Astrocyte of the spinal cord (primary cell): ENCODE measurements at places on chromosomes 12 and 14.

DNA sequence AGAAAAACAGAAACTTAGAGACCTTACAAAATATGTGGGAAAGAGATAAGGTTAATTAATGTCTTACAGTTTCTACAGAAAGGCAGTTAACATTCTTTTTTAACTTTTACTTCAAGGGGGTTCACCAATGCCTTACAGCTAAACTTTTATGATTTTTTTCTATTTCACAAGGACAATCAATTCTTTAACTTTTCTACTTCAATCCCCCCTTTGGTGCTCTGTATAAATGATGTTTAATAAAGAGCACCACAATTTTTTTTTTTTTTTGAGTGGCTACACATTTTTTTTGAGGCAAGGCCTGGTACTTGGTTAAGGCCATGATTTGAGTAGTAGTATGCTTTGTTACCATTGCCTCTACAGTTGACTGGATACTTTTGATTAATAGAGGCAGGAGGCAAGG is 279.6 kb downstream of the PRKD1 start:
- DNase-seq: no peak

DNA sequence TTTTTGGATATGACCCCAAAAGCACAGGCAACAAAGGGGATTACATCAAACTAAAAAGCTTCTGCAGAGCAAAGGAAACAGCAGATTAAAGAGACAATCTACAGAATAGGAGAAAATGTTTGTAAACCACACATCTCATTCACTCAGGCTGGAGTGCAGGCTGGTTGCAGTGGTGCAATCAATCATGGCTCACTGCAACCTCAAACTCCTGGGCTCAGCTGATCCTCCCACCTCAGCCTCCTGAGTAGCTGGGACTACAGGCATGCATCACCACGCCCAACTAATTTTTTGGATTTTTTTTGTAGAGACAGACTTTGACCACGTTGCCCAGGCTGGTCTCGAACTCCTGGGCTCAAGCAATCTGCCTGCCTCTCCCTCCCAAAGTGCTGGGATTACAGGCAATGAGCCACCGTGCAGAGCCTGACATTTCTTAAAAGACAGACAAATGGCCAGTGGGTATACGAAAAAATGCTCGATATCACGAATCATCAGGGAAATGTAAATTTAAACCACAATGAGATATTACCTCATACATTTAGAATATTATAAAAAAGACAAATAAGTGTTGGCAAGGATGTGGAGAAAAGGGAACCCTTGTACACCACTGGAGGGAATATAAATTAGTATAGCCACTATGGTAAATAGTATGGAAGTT is 9.8 kb downstream of the NCKAP5L start:
- DNase-seq: no peak

GRCh38 chr12:88958946-88959345 is 378.7 kb upstream of the KITLG start:
- DNase-seq: no peak

DNA sequence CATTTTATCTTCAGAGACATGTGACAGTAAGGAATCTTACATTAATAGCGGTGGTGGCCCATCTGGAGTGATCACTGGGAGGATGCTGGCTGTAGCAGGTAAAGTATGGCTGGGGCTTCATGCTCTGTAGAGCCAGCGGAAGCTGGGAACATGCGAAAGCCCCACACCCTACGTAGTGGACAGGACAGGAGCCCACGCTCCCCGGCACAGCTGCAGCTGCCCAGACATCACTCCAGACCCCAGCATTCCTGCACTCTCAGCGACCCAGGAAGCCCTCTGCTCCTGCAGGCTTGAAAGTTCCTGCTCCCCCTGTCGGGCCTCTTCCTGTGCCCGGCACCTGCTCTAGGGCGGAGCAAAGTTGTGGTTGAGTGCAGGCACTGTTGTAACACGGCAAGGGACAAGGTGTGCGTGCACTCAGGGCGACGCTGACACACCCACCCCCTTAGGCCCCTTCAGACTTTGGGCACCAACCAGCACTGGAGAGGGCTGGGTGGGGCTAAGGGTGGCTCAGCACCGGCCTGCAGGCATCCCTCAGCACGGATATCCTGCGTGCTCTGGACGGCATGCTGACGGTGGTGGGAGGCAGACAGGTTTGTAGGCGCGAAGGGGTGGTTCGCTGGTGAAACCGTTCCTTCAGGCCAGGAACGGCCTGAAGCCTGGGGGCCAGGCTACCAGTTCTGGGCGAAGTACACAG is 568.3 kb downstream of the FSCB start:
- no peak for DNase-seq

- DNase-seq: no peak
Observed at GRCh38 chr14:61219673-61220072, 61.5 kb downstream of the TMEM30B start.

DNA sequence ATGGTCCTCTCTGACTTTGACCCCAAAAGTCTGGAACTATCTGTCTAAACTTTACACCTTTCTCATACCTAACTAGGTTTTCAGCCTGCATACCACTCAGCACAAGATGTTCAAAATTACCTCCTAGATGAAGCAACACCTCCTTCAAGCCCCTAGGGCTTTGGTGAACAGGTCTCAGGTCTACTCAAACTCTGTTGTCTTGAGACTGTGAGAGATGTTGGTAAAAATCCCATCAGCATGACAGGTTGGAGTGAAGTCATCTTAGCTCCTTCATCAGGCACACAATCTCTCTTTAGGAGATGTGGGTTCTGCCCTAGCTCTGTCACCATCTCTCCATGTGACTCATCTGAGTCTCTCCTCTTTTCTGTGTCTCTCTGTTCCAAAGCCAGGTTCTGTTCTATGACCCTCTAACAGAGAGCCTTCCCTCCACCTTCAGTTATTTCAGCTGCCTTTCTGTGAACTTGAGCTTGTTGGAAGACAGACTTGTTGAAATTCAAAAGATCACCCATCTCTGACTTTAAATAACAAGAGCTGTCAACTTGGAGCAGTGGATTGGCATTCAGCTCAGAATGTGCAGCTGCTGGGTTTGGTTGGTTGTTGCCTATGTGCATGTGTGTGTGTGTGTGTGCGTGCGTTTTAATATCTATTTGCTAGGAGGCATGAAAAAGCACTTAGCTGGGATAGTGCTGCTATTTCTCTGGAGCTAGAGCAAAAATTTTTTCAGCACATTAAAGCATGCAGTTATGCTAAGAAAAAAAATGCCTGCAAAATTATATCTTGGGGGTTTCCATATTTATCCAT is 130.7 kb downstream of the CRACR2A start:
- DNase-seq: no peak

DNA sequence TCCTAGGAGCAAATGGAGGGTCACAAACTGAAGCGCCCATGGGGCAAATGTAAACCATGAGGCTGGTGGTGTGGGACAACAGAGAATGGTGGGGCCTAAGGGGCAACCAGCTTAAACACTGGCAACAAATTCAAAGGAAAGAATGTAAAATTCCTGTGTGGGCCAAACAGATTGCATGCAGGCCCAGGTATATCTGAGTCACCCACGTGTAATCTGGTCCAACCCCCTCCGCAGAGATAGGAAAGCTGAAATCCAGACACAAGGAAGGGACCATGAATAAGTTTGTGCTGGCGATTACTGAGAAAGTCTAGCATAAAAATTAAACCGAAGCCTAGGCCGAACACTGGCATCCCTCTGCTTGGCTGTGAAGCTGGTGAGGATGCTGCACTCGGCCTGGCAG is 71.6 kb downstream of the ITPK1 start:
- no peak for DNase-seq

DNA sequence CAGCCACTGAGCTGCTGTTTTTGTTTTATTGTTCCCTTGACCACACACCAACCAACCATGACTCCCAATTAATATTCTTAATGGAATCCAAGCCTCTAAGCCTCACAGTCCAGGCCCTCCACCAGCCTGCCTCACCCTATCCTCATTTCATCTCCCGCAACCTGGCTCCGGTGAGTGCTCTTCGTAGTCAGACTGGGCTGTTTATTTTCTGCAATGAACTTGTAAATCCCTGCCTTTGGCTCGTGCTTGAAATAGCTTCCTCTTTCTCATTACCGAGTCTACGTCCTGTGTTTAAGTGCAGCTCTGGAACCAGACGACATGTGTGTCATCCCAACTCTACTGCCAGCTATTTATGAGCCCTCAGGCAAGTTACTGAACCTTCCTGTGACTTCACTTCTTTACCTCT is 12.4 kb upstream of the ETFBKMT start:
- no peak for DNase-seq

GRCh38 chr12:19263672-19264071 is 134.1 kb downstream of the PLEKHA5 start:
- DNase-seq: peak; percentile 29

DNA sequence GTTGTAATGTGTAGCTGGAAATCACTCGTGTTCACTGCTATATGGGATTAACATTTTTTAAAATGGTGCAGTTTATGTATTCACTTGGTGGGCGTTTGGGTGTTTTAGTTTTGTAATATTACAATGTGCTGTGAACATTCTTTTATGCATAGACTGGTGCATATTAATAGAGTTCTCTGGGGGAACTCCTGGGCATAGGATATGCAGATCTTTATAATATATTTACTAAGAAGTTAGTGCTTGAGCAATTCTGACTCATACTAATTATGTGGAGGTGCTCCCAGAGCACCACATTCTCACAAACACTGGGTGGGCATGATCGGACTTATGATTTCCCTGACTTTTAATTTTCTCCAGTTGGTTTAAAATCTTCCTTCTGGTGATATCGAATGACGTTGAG is 342.3 kb downstream of the PDZRN4 start:
- DNase-seq: no peak

- DNase-seq: no peak
Observed at GRCh38 chr14:58797010-58797429, 159.3 kb downstream of the DACT1 start.

- peak; percentile 27 for DNase-seq
Observed at GRCh38 chr12:126747530-126748149, 1519.3 kb upstream of the TMEM132C start.

DNA sequence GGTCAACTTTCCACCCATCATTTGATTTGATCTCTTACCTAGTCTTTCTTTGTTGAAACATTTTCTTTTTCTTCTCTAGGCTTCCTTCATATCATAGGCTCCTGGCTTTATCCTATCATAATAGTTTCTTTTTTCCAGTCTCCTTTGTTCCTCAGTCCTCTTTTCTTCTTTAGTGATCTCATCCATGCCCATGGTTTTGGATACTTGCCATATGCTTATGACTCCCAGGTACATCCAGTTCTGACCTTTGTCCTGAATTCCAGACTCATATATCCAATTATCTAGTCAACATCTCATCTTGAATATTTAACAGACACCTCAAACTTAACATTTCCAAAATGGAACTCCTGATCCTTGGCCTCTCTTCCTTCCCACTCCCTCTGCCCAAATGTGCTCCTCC is 36.1 kb upstream of the KRAS start:
- no peak for DNase-seq

GRCh38 chr12:96445691-96446583 is 43.4 kb upstream of the CFAP54 start:
- DNase-seq: peak; percentile 91

DNA sequence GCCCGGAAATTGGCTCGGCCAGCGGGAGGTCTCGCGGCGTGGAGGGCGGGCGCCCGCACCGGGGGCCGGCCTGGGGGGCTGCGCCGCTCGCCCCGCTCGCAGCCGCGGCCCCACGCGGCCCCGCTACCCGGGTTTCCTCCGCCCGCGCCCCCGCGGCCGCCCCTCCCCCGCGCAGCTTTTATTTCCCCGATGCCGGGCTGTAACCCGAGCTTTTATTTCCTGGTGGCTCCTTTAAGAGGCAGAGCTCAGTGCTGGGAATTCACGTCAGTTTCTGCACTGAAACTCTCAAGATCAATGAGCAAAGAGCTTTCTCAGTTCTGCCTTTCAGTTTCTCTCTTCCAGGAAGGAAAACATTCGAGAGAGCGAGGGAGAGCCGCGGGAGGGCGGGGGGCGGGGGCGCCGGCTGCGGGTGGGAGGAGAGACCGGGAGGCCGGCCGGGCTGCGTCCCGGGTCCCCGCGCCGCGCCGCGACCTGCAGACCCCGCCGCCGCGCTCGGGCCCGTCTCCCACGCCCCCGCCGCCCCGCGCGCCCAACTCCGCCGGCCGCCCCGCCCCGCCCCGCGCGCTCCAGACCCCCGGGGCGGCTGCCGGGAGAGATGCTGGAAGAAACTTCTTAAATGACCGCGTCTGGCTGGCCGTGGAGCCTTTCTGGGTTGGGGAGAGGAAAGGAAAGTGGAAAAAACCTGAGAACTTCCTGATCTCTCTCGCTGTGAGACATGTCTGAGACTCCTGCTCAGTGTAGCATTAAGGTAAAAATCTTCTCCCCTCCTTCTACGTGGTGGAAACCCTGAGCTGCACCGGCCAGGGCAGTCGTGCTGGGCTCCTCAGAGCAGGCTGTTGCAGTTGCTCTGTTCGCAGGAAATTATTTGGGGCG is at the start of gene ETV6:
TSS of gene ETV6 (plus strand) at position 262 of the 873 bp plus-strand sequence. CDS start at position 716, 454 bp downstream.
- peak; percentile 95 for DNase-seq

DNA sequence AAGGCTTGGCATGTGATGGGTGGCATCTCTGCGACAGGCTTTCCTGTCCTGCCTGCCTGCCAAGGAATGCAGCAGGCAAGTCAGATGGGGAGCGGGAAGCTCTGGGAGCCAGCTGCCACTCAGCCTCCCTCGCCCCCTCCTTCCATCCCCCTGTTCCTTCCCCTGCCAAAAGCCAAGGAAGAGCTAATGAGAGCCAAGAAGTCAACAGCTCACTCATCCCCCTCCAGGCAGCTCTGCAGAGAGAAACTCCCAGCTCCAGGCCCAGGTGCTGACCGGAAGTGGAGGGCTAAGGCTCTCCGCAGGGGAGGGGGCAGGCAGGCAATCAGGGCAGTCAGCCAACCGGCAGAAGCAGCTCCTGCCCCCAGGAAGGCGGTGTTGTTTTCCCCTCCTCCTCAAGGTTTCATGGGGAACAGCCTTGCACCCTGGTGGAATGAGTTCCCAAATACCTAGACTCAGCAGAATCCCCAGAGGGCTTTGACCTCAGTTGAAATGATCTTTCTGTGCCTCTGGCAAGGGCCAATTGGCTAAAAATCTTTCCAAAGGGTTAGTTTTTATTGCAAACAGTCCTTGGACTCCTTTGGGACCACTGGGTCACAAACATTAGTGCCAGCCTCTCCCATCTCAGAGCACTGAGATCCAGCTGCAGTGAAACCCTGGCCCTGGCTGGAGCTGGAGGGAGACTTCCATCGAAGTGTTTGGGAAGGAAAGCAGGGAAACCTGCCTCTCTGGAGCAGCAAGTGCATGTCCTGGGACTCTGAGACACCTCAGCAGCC is 349.1 kb downstream of the DPF3 start:
- no peak for DNase-seq

- DNase-seq: no peak
Observed at GRCh38 chr12:31813305-31813704, 84.5 kb upstream of the AMN1 start.

GRCh38 chr12:105315726-105316125 is 14.8 kb upstream of the C12orf75 start:
- DNase-seq: no peak

- DNase-seq: peak; percentile 83
Observed at GRCh38 chr12:53205747-53206419, 1.2 kb downstream of the ITGB7 start.

DNA sequence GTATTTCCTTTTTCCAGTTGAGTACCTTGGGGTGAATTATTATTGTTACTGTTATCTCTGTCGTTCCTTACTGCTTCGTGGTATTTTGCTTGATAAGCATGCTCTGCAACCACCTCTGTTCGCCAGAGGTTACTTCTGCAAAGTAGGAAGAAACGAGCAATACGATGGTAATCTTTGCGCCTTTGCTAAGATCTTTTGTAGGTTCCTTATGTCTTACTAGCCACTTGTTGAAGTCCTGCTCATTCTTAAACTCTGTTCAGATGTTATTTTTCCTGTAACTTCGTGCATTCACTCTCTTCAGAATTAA is 729 bp upstream of the M6PR start:
- no peak for DNase-seq

- no peak for DNase-seq
Observed at GRCh38 chr12:79569679-79570078, 121.1 kb downstream of the PAWR start.
